ENCODE measurements at places on chromosomes 11 and 22. TPM values are rescaled to one million over a fixed set of nuclear protein-coding genes. Genes with fewer than 3 reads are reported as not detected.

The MOV10L1 gene
- total RNA-seq = not detected

The OR2AG2 gene
- total RNA-seq = not detected

The ARHGAP8 gene
- total RNA-seq = 0.37 TPM

The RBMXL2 gene
- total RNA-seq = not detected

The FOLR2 gene
- total RNA-seq = 0.75 TPM

The SAA4 gene
- not detected for total RNA-seq

The GUCY1A2 gene
- total RNA-seq = not detected

The BLID gene
- not detected for total RNA-seq

The TMEM25 gene
- 16.3 TPM for total RNA-seq

The ART1 gene
- total RNA-seq = not detected

The TESMIN gene
- 4.6 TPM for total RNA-seq

The MUC5AC gene
- not detected for total RNA-seq

The PGA3 gene
- total RNA-seq = not detected

The CDC42EP1 gene
- total RNA-seq = not detected

The PDE2A gene
- 2.9 TPM for total RNA-seq

The TOMM22 gene
- total RNA-seq = 47.6 TPM

The NCR3LG1 gene
- 0.75 TPM for total RNA-seq

The B3GAT1 gene
- not detected for total RNA-seq

The ART5 gene
- not detected for total RNA-seq

The NLRX1 gene
- total RNA-seq = 10.4 TPM

The MS4A6A gene
- total RNA-seq = 0.80 TPM

The TRMU gene
- total RNA-seq = 80.6 TPM

The PKP3 gene
- total RNA-seq = not detected

The BCO2 gene
- 1.7 TPM for total RNA-seq

The ESAM gene
- 1.8 TPM for total RNA-seq

The PDGFB gene
- total RNA-seq = not detected

The SEC14L6 gene
- not detected for total RNA-seq

The C22orf31 gene
- not detected for total RNA-seq

The C22orf42 gene
- not detected for total RNA-seq

The TRPM5 gene
- total RNA-seq = not detected
